ENCODE measurements at places on chromosomes 3 and 15. TPM values are rescaled to one million over a fixed set of nuclear protein-coding genes. Genes with fewer than 3 reads are reported as not detected.

GRCh38 chr3:17074559-17074958 is 189.8 kb downstream of the PLCL2 start:
- no peak for DNase-seq

DNA sequence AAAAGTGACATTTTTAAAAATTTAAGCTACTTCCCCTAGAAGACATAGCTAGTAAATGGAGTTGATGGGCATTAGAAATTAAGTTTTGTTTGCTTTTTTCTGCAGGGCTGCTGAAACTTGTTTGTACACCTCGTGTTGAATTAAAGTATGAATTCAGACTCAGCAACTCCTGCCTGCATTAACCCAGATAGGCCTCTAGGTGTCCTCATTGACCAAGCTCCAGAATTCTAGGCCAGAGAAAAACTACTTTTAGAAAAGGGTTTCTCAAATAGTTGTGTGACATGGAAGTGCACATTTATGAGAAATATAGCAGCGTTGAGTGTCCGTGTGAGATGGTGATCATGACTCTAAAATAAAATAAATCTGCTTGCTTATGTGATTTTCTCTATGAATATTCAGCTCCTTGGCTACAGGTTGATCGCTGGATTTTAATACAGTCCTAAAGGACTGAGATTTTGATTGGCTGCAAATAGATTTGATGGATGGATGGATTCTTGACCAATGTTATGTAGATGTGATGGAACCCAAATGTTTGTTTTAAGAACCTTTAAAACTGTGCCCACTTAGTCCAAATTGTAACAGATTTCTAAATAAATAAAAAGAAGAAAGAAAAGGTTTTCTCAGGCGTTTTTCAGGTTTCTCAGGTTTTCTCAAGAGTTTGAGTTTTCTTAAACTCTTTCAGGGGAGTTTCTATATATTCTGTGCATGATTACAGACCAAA is 39.4 kb upstream of the LMOD3 start:
- DNase-seq = no peak

The CASR gene
- total RNA-seq = not detected

The LMOD3 gene
- total RNA-seq = not detected

The RARRES1 gene
- total RNA-seq = 424 TPM

The EIF2B5 gene
- total RNA-seq = 26.4 TPM

The MRAS gene
- total RNA-seq = 102 TPM

GRCh38 chr3:4774531-4774930 is 204.7 kb upstream of the BHLHE40 start:
- DNase-seq = no peak

GRCh38 chr3:20375302-20375701 is 189.3 kb upstream of the SGO1 start:
- no peak for DNase-seq

GRCh38 chr3:127867986-127868385 is 45.7 kb upstream of the MGLL start:
- no peak for DNase-seq

DNA sequence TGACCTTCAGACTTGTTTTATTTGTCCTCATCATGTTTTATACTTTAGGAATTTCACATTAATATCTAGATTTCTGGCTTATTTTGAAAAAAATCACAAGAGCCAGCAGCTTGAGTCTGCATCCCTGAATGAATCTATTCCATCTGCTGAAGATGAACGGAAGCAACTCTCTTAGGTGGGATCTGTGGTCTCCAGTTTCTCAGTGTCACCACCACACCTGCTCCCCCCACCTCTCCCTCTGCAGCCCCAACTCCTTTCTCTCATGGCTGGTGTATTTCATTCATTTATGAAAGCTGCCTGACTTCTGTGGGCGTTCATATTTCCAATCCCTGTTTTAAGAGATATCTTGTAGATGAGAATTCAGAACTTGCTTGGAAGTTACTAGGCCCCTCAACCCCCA is 102.1 kb upstream of the AGBL1 start:
- no peak for DNase-seq

The SNURF gene
- total RNA-seq = 12.0 TPM

GRCh38 chr3:96354742-96355141 is 459.7 kb upstream of the EPHA6 start:
- DNase-seq = no peak

Data from posterior vena cava (tissue), 2 donors.